CD4-positive, alpha-beta T cell treated with Interleukin-4 for 4 hours (primary cell): ENCODE measurements at places on chromosomes 16 and 17.

GRCh38 chr16:7976563-7976962, 613.7 kb downstream of the TMEM114 start:
- no peak for DNase-seq

GRCh38 chr16:4426021-4426684, 485 bp downstream of the DNAJA3 start:
- peak; percentile 60 for DNase-seq

- DNase-seq: no peak
Measured at GRCh38 chr16:89191033-89191900, 9.1 kb downstream of the SLC22A31 start.

GRCh38 chr17:1539811-1540210, 22.8 kb downstream of the PITPNA start:
- no peak for DNase-seq

- DNase-seq: no peak
Measured at GRCh38 chr16:79816081-79816497, 215.6 kb upstream of the MAF start.
